NCI-H1436 (cell line): ENCODE measurements at places on chromosomes 1 and 21.
A peak's percentile ranks its signal among the peaks of the same experiment; 100 is the strongest.

GRCh38 chr21:37071561-37072273 lies 1.2 kb downstream of the PIGP start:
- no peak for DNase-seq

DNA sequence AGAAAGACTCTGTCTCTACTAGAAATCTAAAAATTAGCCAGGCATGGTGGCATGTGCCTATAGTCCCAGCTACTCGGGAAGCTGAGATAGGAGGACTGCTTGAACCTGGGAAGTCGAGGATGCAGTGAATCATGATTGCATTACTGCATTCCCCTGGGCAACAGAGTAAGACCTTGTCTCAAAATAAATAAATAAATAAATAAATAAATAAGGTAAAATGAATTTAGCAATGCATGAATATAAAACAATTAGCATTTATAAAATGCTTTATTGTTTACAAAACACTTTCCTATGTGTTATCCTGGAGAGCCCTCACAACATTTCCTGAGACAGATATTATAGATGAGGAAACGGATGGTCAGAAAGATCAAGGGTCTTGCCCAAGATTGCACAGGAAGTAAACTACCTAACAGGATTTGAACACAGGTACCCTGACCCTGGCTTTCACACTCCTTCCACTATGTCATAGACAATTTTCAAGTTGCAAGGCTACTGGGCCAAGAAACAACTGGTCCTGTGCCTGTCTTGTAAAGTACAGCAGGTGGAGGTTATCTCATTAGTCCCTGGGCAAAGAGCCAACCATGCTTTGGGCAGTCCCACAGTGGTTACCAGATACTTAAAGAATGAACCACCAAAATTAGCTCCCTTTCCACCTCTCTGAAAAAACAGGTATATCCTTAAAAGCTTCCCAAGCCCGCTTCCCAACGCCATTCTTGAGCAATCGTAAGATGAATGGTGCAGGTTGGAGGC lies 15.4 kb upstream of the VSIG8 start:
- DNase-seq = peak; percentile 28

- DNase-seq = peak; percentile 81
Measured at GRCh38 chr1:201686714-201687455, 142.1 kb upstream of the IPO9 start.

DNA sequence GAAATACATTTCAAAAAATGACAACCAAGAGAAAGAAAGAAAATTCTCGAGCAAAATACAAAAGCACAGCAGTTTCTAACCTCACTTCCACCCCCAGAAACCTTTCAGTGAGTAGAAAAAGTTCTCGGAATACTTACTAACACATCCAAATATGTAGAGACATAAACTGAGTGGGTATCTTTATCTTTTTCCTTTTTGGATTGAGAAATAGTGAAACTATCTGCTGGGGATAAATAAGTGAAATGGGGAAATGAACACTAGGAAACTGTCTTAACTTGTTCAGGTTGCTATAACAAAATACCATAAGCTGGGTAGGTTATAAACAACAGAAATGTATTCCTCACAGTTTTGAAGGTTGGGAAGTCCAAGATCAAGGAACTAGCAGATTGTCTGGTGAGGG lies 72.0 kb downstream of the VCAM1 start:
- no peak for DNase-seq

- DNase-seq = no peak
Measured at GRCh38 chr1:171345536-171345935, 31.6 kb downstream of the FMO4 start.

DNA sequence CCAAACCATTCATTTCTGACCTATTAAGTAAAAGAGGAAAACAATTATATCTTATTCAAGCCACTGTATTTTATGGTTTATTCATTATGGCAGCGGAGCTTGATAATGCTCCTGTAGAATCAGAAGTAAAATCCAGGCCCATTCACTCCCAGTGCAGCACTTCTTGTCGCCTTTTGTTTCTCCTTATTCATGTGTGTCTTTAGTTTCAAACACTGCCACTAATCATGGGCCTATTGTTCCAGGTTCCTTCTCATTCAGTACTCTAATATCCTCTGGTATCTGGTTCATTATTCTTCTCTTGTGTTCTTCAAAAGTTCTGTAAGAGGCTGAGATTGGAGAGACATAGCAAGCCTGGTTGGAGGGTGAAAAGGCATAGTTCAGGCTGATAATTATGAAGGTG lies 218.3 kb downstream of the LRRIQ3 start:
- no peak for DNase-seq

- peak; percentile 86 for DNase-seq
Measured at GRCh38 chr1:204314171-204314892, 45.4 kb downstream of the PLEKHA6 start.

DNA sequence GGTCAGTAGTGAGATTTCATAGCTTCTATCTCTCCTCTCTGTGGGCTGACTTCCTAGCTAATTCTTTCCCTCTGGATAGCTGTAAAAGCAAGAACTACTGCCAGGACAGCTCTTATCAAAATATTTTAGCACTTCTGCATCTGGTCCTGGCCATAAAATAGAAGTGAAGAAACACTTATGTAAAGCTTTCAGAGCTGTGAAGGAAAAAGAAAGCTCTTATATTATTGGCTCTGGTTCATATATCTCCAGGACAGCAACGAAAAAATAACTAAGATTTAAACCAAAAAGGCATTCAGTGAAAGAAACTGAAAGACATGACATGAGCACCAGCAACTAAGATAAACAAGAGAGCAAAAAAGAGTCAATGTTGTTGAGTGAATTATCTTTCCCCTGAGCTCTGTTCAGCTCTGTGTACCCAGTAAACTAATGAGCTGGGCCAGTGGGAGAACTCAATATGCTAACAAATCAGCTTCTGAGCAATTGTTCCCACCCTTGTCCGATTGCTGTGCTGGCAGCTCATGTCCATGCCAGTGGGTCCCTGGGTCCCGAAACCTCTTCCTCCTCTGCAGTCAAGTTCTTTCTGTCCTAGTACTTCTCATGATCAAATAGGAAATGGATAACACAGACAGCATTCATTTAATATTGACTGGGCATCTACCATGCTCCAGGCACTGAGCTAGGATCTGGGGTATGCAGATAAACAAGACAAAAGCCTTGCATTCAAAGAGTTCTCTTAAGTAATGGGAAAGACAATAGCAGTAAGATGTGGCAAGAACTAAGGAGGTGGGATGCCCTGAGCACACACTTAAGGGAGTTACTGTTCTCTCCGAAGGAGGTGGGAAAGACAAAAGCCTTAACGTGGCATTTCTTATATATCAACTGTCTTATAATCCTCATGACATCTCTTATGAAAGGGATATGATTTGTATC lies 45.3 kb upstream of the MAN1A2 start:
- no peak for DNase-seq

DNA sequence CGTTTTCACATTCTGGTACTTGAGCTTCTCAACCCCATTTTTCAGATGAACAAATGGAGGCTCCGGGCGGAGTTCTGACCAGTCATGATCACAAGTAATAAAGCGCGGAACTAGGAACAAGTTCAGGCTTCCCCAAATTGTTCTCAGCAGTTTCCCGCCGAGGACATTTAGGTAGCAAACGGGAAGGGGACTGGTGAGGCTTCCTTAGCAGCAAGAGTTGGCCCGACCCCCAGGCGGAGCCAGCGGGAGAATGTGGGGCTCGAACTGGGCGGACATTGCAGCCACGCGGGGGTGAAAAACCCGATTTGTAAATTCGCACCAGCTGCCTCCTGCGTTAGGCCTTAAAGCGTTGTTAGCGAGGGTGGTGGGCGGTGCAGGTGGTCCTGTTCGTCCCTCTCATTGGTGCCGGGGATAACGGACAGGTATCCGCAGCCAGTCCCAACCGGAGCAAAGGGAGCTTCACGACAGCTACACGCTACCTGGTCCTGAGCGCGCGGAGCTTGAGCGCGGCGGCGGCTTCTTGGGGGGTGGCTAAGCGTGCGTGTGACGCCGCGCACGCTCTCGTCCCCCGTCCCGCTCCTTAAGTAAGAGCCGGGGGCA lies 15.3 kb downstream of the SEMA6C start:
- no peak for DNase-seq

GRCh38 chr1:29679828-29680558 lies 443.7 kb downstream of the PTPRU start:
- no peak for DNase-seq

DNA sequence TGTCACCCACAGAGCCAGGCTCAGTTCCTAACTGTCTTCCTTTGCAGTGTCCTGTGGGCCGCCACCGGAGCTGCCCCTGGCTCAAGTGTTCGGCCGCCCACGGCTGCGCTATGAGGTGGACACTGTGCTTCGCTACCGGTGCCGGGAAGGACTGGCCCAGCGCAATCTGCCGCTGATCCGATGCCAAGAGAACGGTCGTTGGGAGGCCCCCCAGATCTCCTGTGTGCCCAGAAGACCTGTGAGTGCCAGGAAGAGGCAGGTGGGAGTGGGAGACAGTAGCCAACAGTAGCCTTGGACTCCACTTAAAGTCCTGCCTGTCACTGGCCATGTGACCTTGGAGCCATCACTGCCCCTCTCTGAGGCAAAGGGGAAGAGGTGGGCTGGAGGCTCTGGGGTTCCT lies 16.6 kb downstream of the BCAN start:
- DNase-seq = no peak

GRCh38 chr21:21332492-21332891 lies 334.3 kb downstream of the NCAM2 start:
- no peak for DNase-seq

GRCh38 chr1:118650107-118650807 lies 337.9 kb downstream of the TBX15 start:
- DNase-seq = no peak

DNA sequence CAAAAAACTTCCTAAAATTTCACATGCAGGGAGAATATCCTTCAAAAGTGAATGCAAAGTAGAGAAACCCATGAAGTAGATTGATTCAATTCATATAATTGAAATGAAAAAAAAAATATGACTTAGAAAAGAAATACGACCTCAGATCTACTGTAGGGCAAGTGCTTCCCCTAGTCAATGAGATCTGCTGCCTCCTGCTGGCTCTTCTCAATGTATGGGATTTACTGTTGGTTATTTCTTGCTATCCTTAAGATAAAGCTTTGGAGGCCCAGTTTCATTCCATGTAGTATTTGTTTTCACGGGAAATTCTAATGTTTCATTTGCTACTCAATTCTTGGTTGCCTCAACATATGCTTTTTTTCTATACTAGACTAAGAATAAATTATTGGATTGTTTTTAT lies 46.2 kb downstream of the ZNF648 start:
- no peak for DNase-seq

DNA sequence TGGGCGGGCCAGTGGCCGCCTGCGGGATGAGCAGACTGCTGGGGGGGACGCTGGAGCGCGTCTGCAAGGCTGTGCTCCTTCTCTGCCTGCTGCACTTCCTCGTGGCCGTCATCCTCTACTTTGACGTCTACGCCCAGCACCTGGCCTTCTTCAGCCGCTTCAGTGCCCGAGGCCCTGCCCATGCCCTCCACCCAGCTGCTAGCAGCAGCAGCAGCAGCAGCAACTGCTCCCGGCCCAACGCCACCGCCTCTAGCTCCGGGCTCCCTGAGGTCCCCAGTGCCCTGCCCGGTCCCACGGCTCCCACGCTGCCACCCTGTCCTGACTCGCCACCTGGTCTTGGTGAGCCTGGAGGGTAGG lies 2.1 kb downstream of the B4GALT2 start:
- DNase-seq = no peak

- DNase-seq = no peak
Measured at GRCh38 chr1:158285756-158286241, 3.9 kb upstream of the CD1C start.

- DNase-seq = no peak
Measured at GRCh38 chr1:154802336-154802969, 67.6 kb downstream of the KCNN3 start.

- no peak for DNase-seq
Measured at GRCh38 chr21:43739621-43740435, 20.9 kb downstream of the PDXK start.

DNA sequence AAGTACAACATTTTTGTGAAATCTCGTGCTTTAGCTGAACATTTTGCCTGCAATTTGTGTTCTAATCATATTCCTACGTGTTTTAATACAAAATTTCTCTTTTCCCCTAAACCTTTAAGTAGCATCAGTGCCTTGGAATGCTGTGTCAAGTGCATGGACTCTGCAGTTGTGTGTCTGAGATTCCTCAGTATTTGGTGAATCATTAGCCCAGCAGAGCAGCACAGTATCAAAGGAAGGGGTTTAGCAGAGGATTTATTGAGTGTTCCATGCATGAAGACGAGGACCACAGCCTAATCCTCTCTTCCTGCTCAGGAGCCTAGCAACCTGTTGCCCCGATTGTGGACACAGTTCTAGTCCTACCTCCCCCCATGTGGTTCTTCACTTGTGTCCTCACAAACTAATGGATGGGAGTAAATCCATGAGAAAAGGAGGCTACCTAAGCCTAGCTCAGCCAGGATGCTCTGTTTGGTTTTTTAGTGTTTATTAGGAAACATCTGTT lies 29.3 kb upstream of the PCP4 start:
- no peak for DNase-seq

GRCh38 chr1:103220631-103221041 lies 112.3 kb upstream of the COL11A1 start:
- no peak for DNase-seq

GRCh38 chr1:51968632-51969031 lies 21.9 kb downstream of the RAB3B start:
- DNase-seq = no peak

DNA sequence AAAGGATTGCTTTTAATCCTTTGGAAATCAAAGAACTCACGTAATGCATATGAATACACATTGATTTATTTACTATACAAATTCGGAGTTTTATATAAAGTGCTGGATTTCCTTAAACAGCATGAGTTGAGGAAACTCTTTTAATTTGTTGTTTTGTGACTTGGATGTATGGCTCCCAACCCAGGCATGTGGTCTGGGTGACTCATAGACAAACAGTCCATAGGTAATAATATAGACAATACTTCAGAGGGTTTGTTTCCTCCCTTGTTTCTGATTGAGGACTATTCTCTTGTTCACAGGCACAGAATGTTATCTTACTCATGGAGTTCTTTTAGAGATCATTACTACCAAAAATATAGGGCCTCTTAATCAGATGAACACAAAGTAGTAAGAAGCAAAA lies 43.8 kb downstream of the XPR1 start:
- DNase-seq = no peak

- DNase-seq = no peak
Measured at GRCh38 chr1:30840904-30841598, 67.5 kb downstream of the SDC3 start.

GRCh38 chr1:168879896-168880734 lies 151.1 kb upstream of the DPT start:
- peak; percentile 1 for DNase-seq

GRCh38 chr1:227891955-227892488 lies 55.7 kb downstream of the WNT9A start:
- no peak for DNase-seq

- DNase-seq = no peak
Measured at GRCh38 chr1:2430592-2430973, 18.2 kb upstream of the PEX10 start.

GRCh38 chr1:170010443-170010842 lies 64.1 kb downstream of the KIFAP3 start:
- DNase-seq = peak; percentile 6

- DNase-seq = peak; percentile 65
Measured at GRCh38 chr1:204723131-204723787, 37.7 kb upstream of the LRRN2 start.

GRCh38 chr1:150249936-150250335 lies 7.6 kb upstream of the CA14 start:
- DNase-seq = no peak

GRCh38 chr1:68723791-68724190 lies 226.9 kb upstream of the DEPDC1 start:
- no peak for DNase-seq
